Temporal lobe (tissue), 4 donors: ENCODE measurements at places on chromosomes 1 and 21. TPM values are rescaled to one million over a fixed set of nuclear protein-coding genes. Genes with fewer than 3 reads are reported as not detected.

KCNE2 gene
- total RNA-seq = 0.25 TPM

LCE2A gene
- total RNA-seq = not detected

GLIS1 gene
- total RNA-seq = not detected

AGO4 gene
- total RNA-seq = 63.7 TPM

FAM163A gene
- 0.25 TPM for total RNA-seq

DVL1 gene
- 43.3 TPM for total RNA-seq

OR2T11 gene
- total RNA-seq = not detected

DYNLT4 gene
- total RNA-seq = not detected

NUCKS1 gene
- total RNA-seq = 162 TPM

ADAMTS5 gene
- 1.7 TPM for total RNA-seq

IFI16 gene
- 19.2 TPM for total RNA-seq

PTGS2 gene
- total RNA-seq = 2.5 TPM

CCDC30 gene
- total RNA-seq = 12.0 TPM

RHCE gene
- 0.25 TPM for total RNA-seq

RHBDL2 gene
- under 0.01 TPM for total RNA-seq

JUN gene
- 96.1 TPM for total RNA-seq

A3GALT2 gene
- not detected for total RNA-seq

NPR1 gene
- 0.49 TPM for total RNA-seq

PROK1 gene
- total RNA-seq = under 0.01 TPM

ETS2 gene
- total RNA-seq = 9.6 TPM

TCHH gene
- total RNA-seq = 0.25 TPM

OR10J1 gene
- total RNA-seq = not detected

NBPF15 gene
- total RNA-seq = 26.8 TPM

CLSTN1 gene
- 173 TPM for total RNA-seq

DYNLT5 gene
- 6.4 TPM for total RNA-seq

C1orf185 gene
- total RNA-seq = not detected

GJA5 gene
- 0.98 TPM for total RNA-seq

PSEN2 gene
- 20.4 TPM for total RNA-seq

LHX8 gene
- total RNA-seq = under 0.01 TPM

NPPA gene
- 2.5 TPM for total RNA-seq
